ENCODE measurements at places on chromosomes 2 and 18.
A peak's percentile ranks its signal among the peaks of the same experiment; 100 is the strongest.

DNA sequence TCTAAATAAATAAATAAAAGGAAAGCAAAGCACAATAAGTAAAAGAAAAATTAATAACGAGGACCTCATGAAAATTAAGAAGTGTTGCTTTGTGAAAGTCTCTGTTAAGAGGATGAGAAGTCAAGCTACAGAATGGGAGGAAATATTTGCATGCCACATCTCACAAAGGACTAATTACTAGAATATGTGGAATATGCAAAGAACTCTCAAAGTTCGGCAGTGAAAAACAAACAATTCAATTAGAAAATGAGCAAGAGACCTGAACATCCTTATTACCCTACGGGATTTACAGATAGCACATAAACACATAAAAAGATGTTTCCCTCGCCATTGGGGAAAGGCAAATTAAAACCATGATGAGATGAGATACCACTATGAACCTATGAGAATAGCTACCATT, 23.3 kb downstream of the CYP26B1 start:
- no peak for DNase-seq

GRCh38 chr18:27966881-27967280, 210.0 kb downstream of the CDH2 start:
- no peak for DNase-seq

- DNase-seq = no peak
Measured at GRCh38 chr2:35530615-35531135, 824.9 kb upstream of the CRIM1 start.

- peak; percentile 67 for DNase-seq
Measured at GRCh38 chr2:165691615-165692014, 102.4 kb downstream of the GALNT3 start.

DNA sequence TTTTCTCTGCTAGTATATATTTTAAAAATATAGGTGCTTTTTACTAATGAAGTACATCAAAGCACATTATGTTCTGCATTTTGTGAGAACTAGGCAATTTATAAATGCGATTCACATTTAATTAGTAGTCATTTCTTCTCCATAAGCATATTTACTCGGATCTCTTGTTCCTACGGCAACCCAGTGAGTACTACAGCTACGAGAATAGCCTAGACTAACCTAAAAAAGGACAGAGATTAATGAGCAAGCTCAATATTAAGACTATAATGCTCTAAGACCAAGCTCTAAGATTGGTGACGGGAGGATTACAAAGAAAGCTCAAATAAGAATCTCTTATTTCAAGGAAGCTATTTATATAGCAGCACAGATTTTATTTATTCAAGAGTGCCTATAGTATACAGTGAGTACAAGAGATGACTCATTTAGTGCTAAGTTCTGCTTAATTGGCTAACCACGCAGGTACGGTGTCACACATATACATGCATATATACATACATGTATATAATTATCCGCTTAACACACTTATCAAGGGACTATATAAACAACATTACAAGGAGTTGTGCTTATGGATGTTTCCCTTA, 364.7 kb downstream of the GPD2 start:
- DNase-seq = no peak

DNA sequence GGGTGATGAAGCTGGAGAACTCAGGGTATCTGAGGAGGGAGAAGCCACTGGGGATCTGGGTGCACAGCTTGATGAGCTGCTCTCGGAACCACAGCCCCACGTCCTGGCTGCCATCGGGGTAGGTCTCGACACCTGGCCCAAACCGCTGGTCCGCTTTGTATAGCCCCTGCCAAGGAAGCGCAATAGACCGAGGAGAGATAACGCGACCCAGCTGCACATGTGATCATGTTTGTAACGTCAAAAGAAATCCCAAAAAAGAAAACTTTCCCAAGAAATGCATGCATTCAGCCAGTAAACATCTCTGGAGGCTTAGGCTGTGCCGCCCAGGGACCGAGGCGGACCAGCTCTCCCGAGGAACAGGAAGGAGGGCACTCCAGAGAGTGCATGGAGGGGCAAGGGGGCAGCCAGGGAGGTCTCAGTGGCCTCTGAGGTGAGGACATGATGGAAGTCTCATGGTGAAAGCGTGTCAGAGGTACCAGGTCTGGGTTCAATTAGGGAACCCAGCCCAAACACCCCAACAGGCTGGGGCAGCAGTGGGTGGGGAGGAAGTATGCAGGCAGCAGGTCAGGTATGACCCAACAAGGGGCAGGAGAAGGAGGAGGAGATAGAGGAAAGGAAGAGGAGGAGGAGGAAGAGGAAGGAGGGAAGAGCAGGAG, 28.3 kb downstream of the ANKMY1 start:
- DNase-seq = no peak

DNA sequence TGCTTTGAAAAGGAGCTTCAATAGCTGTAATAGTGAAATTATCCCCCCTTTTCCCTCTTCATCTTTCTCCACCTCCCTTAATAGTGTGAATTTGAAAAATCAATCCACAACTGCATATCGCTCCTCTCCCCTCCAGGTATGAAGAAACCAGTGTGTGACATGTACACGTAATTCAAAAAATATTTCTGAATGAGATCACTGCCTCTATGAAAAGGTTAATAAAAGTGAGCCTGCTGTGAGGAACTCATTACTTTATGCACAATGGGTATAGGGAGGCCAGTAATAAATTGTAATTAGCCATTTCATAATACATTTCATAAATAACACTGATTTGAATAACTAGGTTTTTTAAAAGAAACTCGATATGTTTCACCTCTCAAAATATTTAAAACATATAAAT, 209.0 kb upstream of the KYNU start:
- no peak for DNase-seq

GRCh38 chr2:182504903-182505302, 78.1 kb upstream of the PDE1A start:
- DNase-seq = no peak

DNA sequence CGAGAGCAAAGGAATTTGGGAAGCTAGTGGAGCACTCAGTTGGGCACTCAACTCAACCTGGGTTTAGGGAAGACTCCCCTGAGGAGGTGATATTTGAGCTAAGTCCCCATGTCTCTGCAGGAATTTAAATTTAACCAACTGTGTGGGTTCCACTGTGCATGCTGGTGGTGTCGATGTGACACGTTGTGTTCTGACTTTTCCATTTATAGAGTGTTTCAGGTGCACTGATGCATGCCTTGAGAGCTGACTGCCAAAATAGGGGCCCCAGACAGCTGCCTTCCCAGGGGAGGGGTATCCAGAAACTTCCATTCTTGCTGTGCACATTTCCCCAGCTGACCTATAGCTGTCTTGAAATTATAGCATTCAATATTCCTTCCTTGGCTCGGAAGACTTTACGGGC, 63.7 kb upstream of the BCL2L11 start:
- no peak for DNase-seq

GRCh38 chr18:25250474-25250851, 101.5 kb downstream of the ZNF521 start:
- no peak for DNase-seq

GRCh38 chr2:198411936-198412335, 607.5 kb downstream of the PLCL1 start:
- no peak for DNase-seq

GRCh38 chr2:218438596-218438995, 19.7 kb downstream of the VIL1 start:
- DNase-seq = no peak

Measured in H9 (cell line).